Mammary microvascular endothelial cell (primary cell): ENCODE measurements at places on chromosomes 2 and 18. TPM values are rescaled to one million over a fixed set of nuclear protein-coding genes. Genes with fewer than 3 reads are reported as not detected.

The AMER3 gene
- total RNA-seq = not detected in 2 replicates

The IL36A gene
- not detected in 2 replicates for total RNA-seq

The TUBB8B gene
- not detected in 2 replicates for total RNA-seq

The RNU2-63P gene
- under 0.01 TPM in 1 of 2 replicates, not detected in the other for total RNA-seq

The SERPINB3 gene
- total RNA-seq = not detected in 2 replicates

The ADRA2B gene
- total RNA-seq = not detected in 2 replicates

The TMEFF2 gene
- not detected in 2 replicates for total RNA-seq

The FLACC1 gene
- 0.44 TPM in 1 of 2 replicates, not detected in the other for total RNA-seq

The SIX3 gene
- not detected in 2 replicates for total RNA-seq

The SP110 gene
- 16.4 and 16.7 TPM in 2 replicates for total RNA-seq

The LCT gene
- not detected in 2 replicates for total RNA-seq

The DYNAP gene
- total RNA-seq = not detected in 2 replicates
